Melanocyte of skin (primary cell): ENCODE measurements at places on chromosomes 2 and 18. TPM values are rescaled to one million over a fixed set of nuclear protein-coding genes. Genes with fewer than 3 reads are reported as not detected.

ITGB6 gene
- under 0.01 and 0.15 TPM in 2 replicates for total RNA-seq

RFTN2 gene
- 2.0 and 5.1 TPM in 2 replicates for total RNA-seq

ACTR2 gene
- 55.7 and 74.5 TPM in 2 replicates for total RNA-seq

TXNDC9 gene
- total RNA-seq = 94.2 and 107 TPM in 2 replicates

ZNF521 gene
- total RNA-seq = 24.0 and 29.6 TPM in 2 replicates

GATA6 gene
- under 0.01 and 0.73 TPM in 2 replicates for total RNA-seq

CFAP53 gene
- 0.15 and 0.33 TPM in 2 replicates for total RNA-seq

IL1R2 gene
- total RNA-seq = 1.1 TPM in 1 of 2 replicates, not detected in the other

EML6 gene
- total RNA-seq = under 0.01 and 1.5 TPM in 2 replicates

MALL gene
- 0.33 and 19.1 TPM in 2 replicates for total RNA-seq

CCDC85A gene
- 0.15 and 0.33 TPM in 2 replicates for total RNA-seq

KCNK3 gene
- under 0.01 and 0.36 TPM in 2 replicates for total RNA-seq

RGPD6 gene
- 16.3 and 16.7 TPM in 2 replicates for total RNA-seq

PLA2R1 gene
- total RNA-seq = 0.93 and 2.3 TPM in 2 replicates

NR4A2 gene
- total RNA-seq = 2.7 and 4.9 TPM in 2 replicates

ALK gene
- 1.3 and 3.9 TPM in 2 replicates for total RNA-seq

STARD6 gene
- total RNA-seq = 0.36 TPM in 1 of 2 replicates, not detected in the other

STEAP3 gene
- total RNA-seq = 3.6 and 6.5 TPM in 2 replicates

SNRNP200 gene
- 35.4 and 42.2 TPM in 2 replicates for total RNA-seq

PPP1R1C gene
- under 0.01 and 0.31 TPM in 2 replicates for total RNA-seq

SMAD2 gene
- 33.7 and 36.3 TPM in 2 replicates for total RNA-seq

STARD7 gene
- total RNA-seq = 305 and 341 TPM in 2 replicates

FSIP2 gene
- total RNA-seq = under 0.01 TPM in 2 replicates

SLC4A3 gene
- 1.9 and 3.3 TPM in 2 replicates for total RNA-seq

DSEL gene
- 2.8 and 6.5 TPM in 2 replicates for total RNA-seq

ASAP2 gene
- total RNA-seq = 38.9 and 50.9 TPM in 2 replicates

SPEG gene
- total RNA-seq = under 0.01 and 0.36 TPM in 2 replicates

DSG1 gene
- total RNA-seq = not detected in 2 replicates

KLHL29 gene
- total RNA-seq = 8.8 and 10.3 TPM in 2 replicates

UGT1A5 gene
- total RNA-seq = not detected in 2 replicates

DNER gene
- 0.36 and 20.3 TPM in 2 replicates for total RNA-seq

OR6B2 gene
- total RNA-seq = not detected in 2 replicates

NPPC gene
- total RNA-seq = 1.1 TPM in 1 of 2 replicates, not detected in the other

SRD5A2 gene
- total RNA-seq = under 0.01 TPM in 1 of 2 replicates, not detected in the other

ASB18 gene
- total RNA-seq = not detected in 2 replicates

CCDC178 gene
- not detected in 2 replicates for total RNA-seq

TACR1 gene
- total RNA-seq = not detected in 2 replicates

TWIST2 gene
- 2.1 and 3.3 TPM in 2 replicates for total RNA-seq

MDH1B gene
- total RNA-seq = 0.67 and 2.0 TPM in 2 replicates

ZNF519 gene
- total RNA-seq = 4.5 and 6.9 TPM in 2 replicates

SLC5A7 gene
- not detected in 2 replicates for total RNA-seq

DNAJC5G gene
- total RNA-seq = not detected in 2 replicates

LRRC30 gene
- not detected in 2 replicates for total RNA-seq

SNRPD1 gene
- 7.6 and 10.5 TPM in 2 replicates for total RNA-seq

CRYGD gene
- total RNA-seq = 0.33 TPM in 1 of 2 replicates, not detected in the other

NEU4 gene
- total RNA-seq = not detected in 2 replicates

OTOS gene
- total RNA-seq = not detected in 2 replicates

INSIG2 gene
- 5.9 and 6.7 TPM in 2 replicates for total RNA-seq

RAB6C gene
- under 0.01 TPM in 1 of 2 replicates, not detected in the other for total RNA-seq

ADRA2B gene
- total RNA-seq = under 0.01 TPM in 1 of 2 replicates, not detected in the other
